ENCODE measurements at places on chromosomes 2 and 18.

DNA sequence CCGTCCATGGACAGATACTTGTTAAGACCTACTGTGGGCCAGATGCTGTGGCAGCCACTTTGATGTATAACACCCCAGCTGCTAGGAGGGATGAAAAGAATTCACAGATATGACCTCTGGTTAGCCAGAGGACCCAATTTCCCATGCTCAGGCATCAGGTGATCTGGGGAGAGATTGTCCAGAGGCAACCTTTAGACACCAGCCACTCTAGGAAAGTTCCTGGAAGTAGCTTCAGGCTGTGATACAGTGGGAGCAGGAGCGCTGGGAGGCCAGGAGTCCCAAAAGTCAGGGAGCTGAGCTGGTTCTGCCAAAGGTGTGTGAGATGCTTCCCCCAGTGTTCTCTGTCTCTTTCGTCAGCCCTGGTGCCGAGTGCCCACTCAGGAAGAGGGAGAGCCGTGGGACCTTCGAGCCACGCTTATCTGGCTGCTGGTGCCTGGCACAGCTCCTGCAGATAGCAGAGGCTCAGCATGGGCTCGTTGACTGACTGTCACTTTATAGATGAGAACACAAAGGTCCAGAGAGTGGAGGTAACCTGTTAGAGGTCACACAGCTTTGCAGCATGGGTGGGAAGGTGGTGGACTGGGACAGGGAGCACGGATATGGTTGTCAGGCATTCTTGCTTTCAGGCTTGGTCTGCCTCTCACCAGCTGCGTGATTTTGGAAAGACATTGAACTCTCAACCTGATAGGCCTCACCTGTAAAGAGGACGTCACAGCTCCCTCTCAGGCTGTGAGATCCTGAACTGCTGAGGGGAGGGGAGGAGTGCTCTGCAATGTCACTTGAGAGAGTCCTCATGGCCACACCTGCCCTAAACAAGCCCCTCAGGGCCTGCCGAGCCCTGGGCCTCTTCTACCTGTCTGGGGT lies 7.8 kb upstream of the RALB start:
- no peak for DNase-seq

DNA sequence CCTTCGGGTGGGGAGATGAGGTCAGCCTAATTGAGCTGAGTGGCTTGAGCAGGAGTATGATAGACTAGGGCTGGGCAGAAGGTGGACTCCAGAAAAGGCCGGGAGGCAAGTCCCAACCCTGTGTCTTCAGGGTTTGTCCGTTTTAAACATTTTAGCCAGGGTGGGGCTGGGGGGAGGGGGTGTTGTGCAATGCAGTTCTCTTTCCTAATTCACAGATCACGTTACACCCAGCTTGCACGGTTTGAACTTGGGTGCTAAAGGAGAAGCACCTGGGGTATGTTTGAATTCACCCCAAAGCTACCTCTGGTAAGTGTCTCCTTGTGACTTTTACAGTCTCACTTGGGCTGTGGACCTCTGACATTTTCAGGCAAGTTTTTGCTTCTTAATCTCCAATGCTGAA lies 233.3 kb downstream of the AGAP1 start:
- DNase-seq: no peak

DNA sequence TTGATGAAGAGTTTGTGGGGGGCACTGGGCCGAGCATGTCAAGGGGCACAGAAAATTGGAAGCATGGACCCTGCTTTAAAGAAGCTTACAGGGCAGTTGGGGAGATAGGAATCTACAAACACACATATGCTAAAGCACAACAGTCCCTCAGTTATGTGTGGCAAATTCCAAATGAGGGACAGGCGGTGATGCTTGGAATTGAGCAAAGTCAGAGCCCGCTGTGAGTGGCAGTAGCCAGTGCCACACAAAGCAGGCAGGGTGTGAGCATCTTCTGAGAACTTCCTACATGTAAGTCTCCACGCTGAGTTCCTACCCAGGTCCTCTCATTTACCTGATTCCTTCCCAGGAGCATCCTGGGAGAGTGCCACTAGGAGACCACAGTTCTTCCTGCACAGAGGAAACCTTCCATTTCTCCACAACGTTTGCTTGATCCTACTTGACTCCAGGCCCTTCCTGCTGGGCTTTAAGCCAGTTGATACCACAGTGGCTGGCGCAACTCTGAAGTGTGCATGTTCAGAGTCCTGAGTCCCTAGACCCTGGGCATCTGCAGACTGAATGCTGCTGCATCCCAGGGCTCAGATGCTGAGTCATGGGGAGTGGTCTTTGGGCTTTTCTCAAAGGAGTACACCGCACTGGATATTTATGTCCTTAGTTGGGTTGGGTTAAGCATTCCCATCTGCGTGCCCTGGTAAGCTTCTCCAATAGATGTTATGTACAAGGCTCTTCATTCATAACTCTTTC lies 287.3 kb upstream of the REV1 start:
- no peak for DNase-seq

DNA sequence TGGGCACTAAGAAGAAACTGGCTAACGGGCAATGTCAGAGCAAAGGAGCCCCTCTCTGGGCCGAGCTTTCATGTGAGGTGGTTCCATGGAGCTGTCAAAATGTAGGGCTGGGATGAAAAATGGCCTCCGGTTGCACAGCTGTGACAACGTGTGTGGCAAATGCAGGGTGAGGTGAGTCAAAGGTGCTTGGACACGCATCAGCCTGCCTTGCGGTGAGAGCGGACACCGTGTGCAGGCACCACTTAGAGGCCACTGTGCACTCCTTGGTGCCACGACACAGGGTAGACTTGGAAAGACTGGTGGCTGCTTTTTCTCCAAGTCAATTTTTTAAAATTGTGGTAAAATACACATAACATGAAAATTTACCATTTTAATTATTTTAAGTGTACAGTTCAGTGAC lies 195.4 kb downstream of the ZBTB7C start:
- no peak for DNase-seq

- no peak for DNase-seq
Observed at GRCh38 chr2:128422571-128422970, 103.9 kb upstream of the HS6ST1 start.

DNA sequence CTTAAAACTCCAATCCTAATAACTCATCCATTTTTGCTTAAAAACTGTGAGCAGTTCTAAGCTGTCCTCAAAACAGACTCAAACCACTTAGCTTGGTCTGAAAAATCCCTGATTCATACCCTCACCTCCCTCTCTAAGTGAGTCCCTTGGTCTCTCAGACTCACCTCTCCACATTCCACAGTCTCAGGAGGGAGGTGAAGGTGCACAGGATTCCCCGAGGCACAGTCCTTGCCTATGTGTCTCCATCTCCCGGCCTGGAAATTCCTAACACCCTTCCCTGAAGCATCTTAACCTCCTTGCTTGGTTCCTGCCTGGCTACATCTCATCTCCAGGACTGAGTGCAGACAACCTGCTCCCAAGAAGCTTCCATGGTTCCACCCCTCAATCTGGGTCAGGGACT lies 45.0 kb downstream of the CYRIA start:
- DNase-seq: no peak

GRCh38 chr18:71678144-71678543 lies 866.0 kb downstream of the CBLN2 start:
- no peak for DNase-seq

DNA sequence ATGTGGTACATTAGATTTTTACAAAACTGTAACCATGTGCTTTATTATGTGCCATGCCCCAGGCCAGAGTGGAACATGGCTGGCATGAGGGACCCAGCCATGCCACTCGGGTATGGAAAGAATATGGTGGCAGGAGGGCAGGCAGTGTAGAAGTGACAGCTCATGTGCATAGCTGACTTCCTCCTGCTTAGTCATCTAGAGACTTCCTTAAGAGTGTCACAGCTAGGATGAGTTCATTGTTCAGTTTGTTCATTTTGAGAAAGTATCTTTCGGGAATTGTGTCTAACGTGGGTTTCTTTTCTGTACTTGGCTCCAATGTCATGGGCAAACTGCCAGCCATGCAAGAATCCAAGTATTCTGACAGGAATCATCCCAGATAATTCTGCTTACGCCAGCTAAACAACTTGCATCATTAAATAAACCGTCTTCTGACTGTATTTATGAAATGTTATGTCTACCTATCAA lies 94.3 kb upstream of the ITGB6 start:
- no peak for DNase-seq

DNA sequence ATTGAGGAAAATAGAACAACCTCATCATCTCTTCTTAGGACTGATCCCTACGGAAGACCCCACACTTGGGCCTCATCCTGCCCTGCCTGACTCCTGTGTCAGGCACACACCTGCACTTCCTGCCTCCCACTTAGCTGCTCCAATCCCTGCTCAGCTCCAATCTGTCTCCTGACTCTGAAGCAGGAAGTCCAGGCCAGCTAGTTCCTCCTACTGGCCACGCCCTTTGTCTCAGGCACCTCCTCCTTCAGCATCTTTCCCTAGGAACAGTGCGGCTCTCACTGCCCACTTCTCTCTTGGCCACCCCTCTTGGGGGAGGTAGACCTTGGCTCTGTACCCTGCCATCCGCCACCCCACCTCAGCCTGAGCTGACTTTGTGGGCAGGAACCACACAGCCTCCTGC lies 135.8 kb downstream of the CELF4 start:
- peak; percentile 28 for DNase-seq

- no peak for DNase-seq
Observed at GRCh38 chr2:64989982-64990614, 899 bp downstream of the SLC1A4 start.

- no peak for DNase-seq
Observed at GRCh38 chr2:181523756-181524155, 66.6 kb downstream of the ITGA4 start.

DNA sequence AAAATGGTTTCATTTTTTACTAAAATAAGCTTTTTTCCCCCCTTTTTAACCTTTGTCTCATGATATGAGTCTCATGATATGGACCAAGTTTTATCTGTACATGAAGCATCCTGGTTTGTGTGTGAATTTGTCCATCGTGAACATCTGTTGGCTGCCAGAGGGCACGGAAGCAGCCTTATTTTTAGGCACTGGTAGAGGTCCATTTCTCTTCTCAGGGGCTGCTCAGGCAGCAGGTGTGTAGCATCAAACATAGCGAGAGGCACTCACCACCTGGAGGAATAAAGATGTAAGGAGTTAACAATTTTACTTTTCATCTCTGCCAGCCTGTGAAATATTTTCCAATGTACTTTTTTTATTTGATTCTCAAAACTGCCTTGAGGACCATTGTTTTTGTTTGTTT lies 134.5 kb downstream of the RHBDD1 start:
- DNase-seq: no peak

DNA sequence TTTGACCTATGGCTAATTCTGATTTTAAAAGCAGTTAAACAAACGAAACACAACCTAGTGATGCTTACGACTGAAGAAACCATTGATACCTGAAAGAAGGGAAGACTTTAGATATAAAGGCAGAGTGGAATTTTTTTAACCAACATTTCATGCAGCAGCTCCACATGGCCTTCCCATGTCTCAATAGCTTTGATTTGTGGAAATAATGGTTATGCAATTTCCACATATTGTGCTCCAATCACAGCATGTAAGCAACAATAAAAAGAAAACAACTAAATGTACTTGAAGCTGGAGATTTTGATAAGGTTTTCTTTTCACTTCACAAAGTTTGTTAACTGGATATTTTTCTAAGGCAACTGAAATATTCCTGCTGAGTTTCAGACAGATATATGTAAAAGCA lies 82.0 kb upstream of the SLC39A10 start:
- no peak for DNase-seq

DNA sequence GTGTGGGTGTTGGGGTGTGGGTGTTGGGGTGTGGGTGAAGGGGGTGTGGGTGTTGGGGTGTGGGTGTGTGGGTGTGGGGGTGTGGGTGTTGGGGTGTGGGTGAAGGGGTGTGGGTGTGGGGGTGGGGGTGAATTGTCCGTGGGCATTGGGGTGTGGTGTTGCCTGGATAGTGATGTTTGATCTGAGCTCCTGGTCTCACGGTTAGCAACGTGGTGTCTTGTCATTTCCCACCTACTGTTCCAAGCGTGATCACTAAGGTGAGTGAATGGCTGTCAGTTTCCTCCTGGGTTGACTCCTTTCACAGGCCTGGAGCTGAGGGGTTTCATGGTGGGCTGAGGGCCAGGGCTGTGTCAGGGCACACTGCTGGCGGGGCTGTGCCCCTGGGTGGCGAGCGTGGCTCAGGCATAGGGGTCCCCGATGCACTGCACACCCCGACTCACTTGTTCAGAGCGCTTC lies 27.2 kb downstream of the RTP5 start:
- DNase-seq: no peak

- DNase-seq: no peak
Observed at GRCh38 chr18:34957119-34957863, 83.9 kb upstream of the MAPRE2 start.

- no peak for DNase-seq
Observed at GRCh38 chr2:222884805-222885424, 24.1 kb downstream of the ACSL3 start.

GRCh38 chr2:149729586-149729985 lies 142.0 kb upstream of the MMADHC start:
- DNase-seq: no peak

DNA sequence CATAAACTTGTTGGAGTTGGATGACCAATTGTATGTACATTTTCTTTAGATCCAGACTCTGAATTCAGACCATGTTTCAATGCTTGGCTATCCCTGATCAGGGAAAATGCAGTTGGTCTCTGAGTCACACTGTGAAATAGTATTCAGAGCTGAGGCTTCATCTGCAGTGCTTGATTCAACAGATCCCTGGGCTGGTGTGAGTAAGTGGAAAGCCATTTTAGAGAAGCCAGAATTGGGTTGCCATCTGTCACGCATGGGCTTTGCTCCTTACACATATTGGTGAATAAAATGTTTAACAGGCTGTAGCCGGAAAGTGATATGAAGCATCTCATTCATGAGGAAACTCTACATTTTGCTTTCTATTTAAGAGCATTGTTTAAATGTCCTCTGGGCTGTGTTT lies 50.0 kb upstream of the ACYP2 start:
- DNase-seq: no peak

DNA sequence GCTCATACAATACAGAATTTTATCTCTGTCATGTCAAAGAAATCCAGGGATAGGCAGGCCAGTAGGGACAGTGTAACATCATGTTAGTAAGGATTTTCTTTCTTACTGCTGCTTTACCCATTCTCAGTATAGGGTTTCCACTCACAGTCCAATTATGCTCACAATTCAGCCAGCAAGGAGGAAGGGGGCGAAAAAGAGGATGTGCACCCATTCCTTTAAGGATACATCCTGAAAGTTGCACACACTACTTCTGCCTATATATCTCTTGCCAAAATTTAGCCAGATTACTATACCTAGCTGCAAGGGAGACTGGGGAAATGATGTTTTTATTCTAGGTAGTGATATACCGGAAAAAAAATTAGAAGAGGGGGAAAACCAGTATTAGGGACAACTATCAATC lies 66.1 kb downstream of the BAZ2B start:
- no peak for DNase-seq

- DNase-seq: peak; percentile 64
Observed at GRCh38 chr2:12076810-12077209, 330.4 kb downstream of the LPIN1 start.

GRCh38 chr2:157627594-157628476 lies 829 bp downstream of the ACVR1C start:
- DNase-seq: no peak

GRCh38 chr2:136362676-136363390 lies 244.9 kb upstream of the CXCR4 start:
- no peak for DNase-seq

GRCh38 chr2:120930864-120931263 lies 195.2 kb downstream of the GLI2 start:
- no peak for DNase-seq
